ENCODE measurements at places on chromosomes 2 and 18.

- no peak for DNase-seq
Observed at GRCh38 chr18:12479982-12480381, 72.3 kb downstream of the PRELID3A start.

- DNase-seq, result no peak
Observed at GRCh38 chr2:47119001-47119400, 36.1 kb downstream of the STPG4 start.

DNA sequence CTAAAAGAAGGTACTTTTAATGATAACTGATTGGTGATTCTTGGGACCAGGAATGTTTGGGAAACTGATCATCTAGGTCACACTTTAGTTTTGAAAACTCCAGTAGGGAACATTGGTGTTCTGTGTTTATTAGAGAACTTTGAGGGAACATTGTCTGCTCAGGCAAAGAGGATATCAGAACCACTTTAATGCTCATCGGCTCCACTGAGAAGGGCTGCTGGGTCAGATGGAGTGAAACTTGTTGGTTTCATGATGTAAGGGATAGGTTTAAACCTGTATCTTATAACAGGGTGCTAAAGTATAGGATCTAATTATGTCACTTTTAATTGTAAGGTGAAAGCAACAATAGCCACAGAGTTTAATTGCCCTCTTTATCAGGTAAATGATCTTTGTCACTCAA lies 14.2 kb upstream of the POLI start:
- DNase-seq, result no peak

DNA sequence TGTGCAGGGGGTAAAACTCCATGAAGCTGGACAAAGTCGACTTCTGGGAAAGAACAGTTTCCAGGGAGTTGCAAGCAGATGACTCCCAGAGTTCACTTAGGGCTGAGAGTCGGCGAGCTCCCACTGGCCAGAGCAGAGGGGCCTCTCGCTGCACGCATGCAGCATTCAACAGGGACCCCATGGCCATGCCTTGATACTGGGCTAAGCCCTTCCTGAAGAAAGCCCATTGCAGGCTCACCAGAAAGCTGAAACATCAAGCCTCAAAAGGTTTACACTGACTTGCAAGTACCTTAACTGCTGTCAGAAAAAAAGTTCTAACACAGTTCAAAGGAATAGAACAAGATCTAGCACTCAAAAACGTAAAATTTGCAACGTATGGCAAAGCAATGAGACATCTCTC lies 56.4 kb downstream of the NDUFA10 start:
- no peak for DNase-seq

- no peak for DNase-seq
Observed at GRCh38 chr2:159744363-159744762, 32.1 kb downstream of the MARCHF7 start.

Data from activated T-helper 1 cell treated with anti-CD3 and anti-CD28 coated beads, Interleukin-2, amount 50 U/mL, for 16 hours (primary cell).